ENCODE measurements at places on chromosomes 12 and 14.

GRCh38 chr12:131671276-131671675 lies 39.6 kb upstream of the SFSWAP start:
- no peak for DNase-seq

- peak; percentile 20 for DNase-seq
Observed at GRCh38 chr12:69154585-69155363, 84.6 kb upstream of the CPSF6 start.

DNA sequence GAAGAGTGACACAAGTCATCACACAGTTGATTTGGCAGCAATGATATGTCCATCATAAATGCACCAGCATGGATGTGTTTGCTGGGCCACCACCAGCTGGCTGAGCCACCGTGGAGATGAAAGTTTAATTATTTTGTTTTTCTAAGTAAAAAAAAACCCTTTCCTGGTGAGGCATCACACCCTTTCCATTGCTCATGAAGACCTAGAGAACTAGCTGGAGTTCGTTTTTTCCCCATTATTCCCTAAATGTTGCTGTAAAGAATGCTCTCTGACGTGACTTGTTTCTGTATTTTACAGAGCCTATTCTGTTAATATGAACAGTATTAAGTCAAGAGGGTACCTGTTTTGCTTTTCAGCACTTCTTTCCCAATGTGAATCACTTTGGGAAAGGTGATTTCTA lies 257.9 kb downstream of the MSRB3 start:
- no peak for DNase-seq

- DNase-seq, result no peak
Observed at GRCh38 chr12:19872621-19873540, 433.6 kb downstream of the AEBP2 start.

All from left renal pelvis (tissue), 4 donors.